Activated CD8-positive, alpha-beta memory T cell treated with anti-CD3 and anti-CD28 coated beads for 1 hour (primary cell): ENCODE measurements at places on chromosomes 12 and 14.

DNA sequence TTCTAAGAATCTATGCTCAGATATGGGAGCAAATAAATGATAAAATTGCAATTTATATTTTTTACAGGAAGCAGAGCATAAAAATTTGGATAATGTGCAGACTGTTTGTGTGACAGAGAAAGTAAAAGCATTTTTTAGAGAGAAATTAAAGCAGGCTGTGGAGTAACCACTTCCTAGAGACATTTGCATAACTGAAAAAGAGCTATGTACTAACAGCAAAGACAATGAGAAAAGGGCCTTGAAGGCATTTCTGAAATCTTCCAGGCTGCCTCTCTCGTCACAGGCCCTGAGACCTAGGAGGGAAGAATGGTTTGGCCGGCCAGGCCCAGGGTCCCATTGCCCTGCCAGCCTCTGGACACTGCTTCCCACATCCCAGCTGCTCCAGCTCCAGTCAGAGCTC lies 247.2 kb downstream of the ALX1 start:
- DNase-seq: no peak

DNA sequence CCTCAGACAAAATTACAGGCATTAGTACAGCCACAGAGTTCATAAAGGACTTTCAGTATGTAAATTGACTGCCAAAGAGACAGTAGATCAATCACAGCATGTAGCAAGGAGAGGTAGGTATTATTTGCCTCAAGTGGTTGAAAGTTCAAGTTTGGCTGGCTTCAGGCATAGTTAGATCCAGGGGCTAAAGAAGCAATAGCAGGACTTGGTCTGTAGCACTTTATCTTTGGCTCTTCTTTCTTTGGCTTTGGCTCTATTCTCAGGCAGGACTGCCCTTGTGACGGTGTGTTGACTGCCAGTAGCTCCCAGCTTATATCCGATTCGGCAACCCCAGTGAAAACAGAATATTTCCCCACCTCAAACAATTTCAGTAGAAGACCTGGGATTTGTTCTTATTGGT lies 346.0 kb upstream of the TBX3 start:
- DNase-seq: no peak

- DNase-seq: no peak
These were observed 2.5 kb upstream of the SMARCD1 start for GRCh38 chr12:50082644-50083043.

- no peak for DNase-seq
These were observed 41.4 kb upstream of the NUDT4 start for GRCh38 chr12:93336291-93336741.

- DNase-seq: no peak
These were observed 42.6 kb downstream of the LIMA1 start for GRCh38 chr12:50240792-50241114.

- DNase-seq: no peak
These were observed 5.5 kb downstream of the SETD3 start for GRCh38 chr14:99475179-99475578.

DNA sequence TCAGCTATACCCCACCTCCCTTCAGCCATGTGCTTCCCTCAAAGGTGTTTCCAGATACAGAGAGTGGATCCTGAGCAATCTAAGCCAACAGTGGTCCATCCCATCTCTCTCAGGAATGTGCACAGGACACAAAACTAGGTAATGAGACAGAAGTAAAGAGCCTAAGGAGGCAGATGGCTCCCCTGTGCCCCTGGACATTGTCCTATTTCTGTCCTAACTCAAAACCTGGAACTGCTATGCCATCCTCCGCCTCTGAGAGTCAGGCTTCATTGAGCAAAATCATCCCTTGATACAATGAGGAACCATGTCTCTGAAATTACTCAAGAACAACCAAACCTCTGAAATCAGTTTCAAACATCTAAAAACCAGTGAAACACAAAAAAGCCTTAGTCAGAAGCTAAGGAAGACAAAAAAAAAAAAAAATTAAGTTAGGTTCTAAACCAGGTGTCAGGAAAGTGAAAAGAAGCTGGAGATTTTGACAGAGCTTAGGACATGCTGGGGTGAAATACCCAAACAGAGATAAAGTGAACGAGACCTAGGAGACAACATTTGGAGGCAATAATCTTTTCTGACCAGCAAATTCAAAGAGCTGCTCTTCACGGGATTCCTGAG lies 200.3 kb upstream of the PLEKHG7 start:
- DNase-seq: no peak

DNA sequence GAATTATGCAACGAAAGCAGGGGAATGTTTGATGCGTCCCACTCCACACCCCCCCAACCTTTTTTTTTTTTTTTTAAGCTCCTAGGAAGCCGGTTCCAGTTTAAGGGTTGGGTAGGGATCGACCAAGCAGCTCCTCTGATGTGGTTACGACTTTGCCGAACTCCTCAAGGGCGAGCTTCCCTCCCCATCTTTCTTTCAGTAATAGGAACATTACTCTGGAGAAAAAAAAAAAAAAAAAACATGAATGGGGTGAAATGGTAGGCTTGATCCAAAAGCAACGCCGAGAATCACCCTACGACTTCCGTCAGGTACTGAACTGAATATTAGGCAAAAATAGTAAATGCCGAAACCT lies 9.6 kb downstream of the BMP4 start:
- DNase-seq: no peak

DNA sequence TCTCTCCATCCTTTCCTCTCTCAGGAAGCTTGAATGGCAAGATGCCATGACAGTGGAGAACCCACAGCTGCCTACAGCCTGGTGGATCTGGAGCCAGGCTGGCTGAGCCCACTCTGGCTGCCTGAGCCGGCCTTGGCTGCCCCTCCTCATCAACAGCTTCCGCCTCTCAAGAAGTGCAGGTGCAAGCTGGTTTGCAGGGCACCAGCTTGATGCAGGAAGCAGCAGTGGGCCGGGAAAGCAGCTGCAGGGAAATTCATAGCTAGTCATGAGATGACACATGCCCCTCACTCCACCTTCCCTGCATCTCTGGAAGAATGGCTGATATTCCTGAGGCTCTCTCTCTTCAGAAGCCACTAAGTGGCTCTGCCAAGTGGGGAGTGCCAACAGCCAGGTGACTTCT lies 289.1 kb downstream of the RPS29 start:
- no peak for DNase-seq

- no peak for DNase-seq
These were observed 261.3 kb upstream of the NOS1 start for GRCh38 chr12:117622741-117623140.

- DNase-seq: no peak
These were observed 32.1 kb downstream of the PRKAB1 start for GRCh38 chr12:119700078-119700477.

GRCh38 chr12:14954269-14954668 lies 7.1 kb downstream of the ARHGDIB start:
- no peak for DNase-seq

DNA sequence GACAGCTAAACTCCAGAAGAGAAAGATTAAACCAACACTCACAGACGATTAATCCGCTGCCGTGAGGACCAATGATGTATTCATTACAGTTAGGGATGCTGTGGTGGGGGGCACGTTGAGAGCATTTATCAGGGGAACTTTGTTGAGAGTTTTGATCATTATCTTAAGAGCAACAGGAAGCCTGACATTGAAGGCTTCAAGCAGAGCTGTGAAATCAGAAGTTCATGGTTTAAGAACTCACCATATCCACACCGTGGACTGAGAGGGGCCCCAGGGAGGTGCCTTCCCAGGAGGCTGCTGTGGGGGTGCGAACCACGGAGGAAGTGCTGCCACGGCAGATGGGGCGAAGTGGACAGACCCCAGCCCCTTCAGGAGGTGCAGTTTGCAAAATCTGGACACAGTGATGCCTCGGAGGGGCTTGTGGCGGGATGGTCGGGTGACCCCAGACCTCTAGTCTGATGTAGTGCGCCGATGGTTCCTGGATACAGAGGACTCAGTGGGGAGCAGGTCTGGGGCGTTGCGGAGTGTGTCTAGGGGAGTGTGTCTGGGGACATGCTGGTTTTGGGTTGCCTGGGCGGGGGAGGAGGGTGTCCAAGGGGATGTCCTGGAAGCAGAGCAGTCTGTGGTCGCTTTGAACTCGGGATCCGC lies 73.0 kb downstream of the DIO3 start:
- no peak for DNase-seq
